ENCODE measurements at places on chromosomes 4 and X.

- no peak for DNase-seq
Observed at GRCh38 chrX:73525928-73526690, 36.9 kb upstream of the CHIC1 start.

GRCh38 chr4:8173492-8174242, 15.1 kb upstream of the ABLIM2 start:
- DNase-seq: no peak

DNA sequence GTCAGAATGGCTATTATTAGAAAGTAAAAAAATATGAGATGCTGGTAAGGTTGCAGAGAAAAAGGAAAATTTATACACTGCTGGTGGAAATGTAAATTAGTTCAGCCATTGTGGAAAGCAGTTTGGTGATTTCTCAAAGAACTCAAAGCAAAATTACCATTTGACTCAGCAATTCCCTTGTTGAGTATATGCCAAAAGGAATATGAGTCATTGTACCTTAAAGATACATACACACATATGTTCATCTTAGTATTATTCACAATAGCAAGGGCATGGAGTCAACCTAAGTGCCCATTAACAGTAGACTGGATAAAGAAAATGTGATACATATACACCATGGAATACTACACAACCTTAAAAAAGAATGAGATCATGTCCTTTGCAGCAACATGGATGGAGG, 148.2 kb downstream of the COMMD8 start:
- no peak for DNase-seq

DNA sequence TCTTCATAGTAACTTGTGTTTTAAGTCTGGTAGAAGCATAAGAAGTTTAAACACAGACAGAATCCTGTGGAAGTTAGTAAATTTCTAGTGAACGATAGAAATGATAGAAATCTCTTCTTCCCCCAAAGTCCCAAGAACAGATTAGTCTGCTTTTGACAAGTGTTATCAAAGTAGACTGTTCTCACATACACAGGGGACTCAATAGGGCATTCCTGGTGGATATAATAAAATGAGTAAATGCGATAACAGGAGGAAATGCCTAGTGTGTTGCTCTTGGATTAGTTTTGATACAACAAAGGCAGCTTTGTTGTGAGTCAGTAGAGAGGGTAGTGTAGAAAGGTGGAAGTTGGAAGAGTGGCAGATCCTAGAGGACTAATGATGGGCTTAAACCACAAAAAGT, 43.5 kb downstream of the CLCN3 start:
- DNase-seq: no peak

DNA sequence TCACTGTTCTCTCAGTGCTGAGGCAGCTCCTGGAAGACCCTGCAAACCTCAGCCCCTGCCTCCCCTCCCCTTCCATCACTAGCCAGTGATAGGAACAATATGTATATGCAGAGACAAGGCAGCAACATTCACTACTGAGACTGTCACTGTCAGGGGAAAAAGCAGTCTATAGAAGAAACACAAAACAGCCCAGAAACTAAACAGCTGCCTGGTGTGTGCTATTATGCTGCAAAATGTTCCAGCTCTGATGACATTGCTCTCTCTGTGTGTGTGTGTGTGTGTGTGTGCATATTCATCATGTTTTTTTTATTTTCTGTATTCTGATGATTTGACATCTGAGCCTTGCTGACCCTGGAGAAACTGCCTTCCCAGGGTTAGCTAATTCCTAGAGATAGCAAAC, 147.2 kb downstream of the SPATA18 start:
- DNase-seq: no peak

DNA sequence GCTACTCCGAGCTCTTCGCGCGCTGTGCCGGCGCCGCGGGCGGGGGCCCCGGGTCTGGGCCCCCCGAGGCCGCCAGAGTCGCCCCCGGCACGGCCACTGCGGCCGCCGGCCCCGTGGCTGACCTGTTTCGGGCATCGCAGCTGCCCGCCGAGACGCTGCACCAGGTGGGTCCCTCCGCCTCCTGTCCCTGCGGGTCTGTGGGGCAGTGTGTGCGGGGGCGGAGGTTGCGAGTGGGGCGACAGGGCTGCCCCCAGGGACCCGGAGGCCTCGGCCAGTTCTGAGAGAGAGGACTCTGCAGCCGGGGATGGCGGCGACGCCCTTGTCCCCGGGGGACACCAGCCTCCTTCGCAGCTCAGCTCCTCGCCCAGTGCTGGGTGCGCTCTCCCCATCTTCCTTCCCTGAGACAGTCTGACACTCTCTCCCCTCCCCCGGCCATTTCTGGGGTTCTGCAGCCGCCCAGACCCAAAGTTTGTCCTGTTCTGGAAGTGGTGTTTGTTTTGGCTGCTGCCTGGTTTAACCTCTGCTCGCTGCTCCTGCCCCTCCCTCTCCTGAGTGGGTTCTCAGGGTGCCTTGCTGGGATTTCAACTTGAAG, 609 bp downstream of the REPS2 start:
- no peak for DNase-seq

DNA sequence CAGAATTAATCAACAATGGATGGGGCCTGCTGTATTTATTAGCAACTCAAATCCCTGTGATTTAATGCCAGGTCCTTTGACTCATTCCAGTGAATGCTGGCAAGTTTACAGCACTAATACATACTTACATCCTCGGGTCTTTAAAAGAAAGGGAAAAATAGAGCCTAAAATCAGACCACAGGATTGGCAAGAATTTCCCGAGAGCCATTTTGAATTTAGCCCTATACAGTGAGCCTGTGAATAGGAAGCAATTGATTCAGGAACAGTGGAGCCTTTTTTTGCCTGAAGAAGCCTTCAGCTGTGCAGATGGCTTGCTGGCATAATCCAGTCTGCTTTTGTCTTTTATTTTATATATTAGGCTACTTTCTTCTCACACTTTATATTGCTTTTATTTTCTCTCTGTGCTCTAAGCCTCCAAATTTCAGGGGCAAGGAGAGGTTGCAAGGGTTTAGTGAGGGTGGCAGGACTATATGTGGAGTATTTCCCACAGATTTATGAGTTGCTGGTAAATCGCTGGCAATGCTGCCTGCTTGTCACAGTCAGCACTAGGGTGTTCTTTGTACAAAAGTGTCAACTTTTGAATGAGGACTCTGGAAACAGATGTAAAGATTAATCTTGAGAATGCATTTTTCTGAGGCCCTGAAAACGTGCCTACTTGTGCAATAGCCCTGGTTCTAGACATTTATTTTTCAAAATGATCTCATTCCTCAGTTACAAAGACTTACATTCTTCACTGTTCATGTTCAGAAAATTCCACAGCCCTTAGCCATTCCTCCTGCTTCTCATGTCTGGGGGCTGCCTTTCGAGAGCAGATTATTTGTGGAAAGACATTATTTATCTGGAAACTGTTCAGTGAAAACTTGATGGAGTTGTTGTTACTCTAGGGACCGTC, 303.5 kb downstream of the SPRY1 start:
- no peak for DNase-seq

DNA sequence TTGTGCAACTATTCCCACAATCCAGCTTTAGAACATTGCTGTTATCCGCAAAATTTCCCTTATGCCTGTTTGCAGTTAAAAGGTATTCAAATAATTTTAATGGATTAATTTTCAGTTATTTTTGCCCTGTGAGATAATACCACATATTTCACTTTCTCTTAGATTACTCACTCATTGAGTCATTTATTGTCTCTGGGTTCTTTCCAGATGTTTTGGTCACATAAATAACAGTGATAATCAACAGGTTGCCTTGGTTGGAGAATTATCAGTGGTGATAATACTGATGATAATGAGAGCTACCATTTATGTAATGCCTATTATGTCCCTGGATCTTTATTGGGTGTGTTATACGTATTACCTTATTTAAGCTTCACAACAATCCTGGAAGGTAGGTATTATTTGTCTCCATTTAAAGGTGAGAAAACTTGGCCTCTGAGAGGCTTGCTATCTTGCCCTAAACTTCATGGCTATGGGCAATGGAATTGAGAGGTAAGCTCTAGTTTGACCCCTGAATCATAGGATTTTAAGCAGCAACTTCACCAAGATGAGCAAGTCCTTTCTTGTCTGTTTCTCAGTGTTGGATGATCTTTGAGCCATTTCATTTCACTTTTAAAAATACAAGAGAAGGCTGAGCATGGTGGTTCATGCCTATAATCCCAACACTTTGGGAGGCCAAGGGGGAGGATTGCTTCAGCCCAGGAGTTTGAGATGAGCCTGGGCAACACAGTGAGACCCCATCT, 87.4 kb downstream of the KIT start:
- no peak for DNase-seq

DNA sequence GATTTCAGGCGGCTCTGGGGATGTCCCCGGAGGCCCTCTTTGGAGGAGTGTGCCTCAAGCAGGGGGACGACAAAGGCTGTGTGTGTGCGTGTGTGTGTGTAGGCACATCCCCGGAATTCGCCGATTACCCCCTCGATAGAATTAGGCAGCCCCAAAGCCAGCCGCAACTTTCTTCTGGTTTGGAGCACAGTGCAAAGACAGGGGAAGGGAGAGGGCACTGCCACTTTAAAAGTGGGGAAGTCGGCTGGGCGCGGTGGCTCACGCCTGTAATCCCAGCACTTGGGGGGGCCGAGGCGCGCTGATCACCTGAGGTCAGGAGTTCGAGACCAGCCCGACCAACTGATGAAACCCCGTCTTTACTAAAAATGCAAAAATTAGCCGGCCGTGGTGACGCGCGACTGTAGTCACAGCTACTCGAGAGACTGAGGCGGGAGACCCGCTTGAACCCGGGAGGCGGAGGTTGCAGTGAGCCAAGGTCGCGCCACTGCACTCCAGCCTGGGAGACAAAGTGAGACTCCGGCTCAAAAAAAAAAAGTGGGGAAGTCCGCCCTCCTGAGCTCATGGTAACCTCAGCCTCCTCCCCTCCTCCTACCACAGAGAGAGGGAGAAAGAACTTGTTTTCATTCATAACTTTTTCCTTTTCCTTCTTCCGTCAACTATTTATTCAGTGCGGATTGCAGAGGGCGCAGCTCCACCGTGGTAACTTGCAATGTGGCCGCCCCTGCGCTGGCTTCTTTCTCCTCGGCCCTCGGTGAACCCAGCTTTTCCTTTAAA, 2.4 kb downstream of the SPRY1 start:
- no peak for DNase-seq

DNA sequence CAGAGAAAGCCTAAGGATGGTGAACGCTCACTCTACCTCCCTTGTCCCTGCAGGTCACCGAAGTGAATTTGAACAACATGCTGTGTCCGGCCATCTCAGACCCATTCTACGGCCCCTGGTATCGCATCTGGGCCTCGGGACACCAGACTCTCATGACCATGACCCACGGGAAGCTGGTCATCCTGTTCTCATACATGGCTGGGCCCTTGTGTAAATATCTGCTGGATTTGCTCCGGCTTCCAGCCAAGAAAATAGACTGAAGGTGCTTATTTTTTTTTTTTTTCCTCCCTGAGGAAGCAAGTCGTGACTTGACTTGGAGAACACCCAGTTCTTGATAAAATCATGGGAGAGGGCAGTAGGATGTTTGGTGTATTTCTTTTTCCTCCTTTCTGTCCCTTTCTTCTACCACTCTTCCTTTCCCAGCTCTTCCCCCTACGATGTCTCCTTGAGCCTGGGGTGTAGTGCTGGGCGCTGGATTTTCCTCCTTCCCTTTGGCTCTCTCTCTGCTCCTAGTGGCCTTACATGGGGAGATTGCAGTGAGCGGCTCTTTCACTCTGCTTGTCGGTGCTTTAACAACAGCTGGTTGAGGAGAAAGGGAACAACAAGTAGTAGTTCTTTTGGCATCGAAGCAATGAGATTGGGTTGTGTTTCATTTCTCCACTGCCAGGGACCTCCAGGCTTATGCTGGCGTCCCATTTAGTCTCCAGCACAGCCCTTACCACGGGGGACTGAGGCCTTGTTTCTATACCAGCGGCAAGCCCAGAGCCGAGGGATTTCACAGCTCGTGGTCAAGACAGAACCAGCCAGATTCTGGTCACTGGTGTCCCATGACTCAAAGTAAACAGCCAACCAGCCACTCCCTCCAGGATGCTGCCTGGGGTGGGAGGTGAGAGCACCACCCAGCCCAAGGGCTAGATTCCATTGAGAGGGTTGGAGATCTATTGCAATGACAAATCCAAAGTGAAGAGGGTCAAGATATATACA, 144.4 kb downstream of the AMMECR1 start:
- DNase-seq: no peak

DNA sequence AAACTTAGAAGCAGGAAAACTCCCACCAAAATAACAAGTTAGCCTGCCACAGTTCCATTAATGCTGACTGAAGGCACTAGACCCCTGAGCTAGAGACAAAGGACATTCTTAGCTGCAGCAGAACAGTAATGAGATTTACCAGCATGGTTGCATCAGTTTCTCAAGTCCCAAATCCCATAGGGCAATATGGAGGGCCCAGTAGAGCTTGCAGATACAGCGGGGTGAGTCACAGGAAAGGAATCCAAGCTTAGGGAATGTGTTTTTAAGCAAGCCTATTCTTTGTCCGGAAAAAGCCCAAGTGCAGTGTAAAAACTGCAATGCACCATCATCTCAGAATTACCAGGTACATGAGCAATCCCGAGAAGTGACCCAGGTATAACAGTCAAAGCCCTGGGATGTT, 51.3 kb upstream of the EXOC1L start:
- DNase-seq: no peak

DNA sequence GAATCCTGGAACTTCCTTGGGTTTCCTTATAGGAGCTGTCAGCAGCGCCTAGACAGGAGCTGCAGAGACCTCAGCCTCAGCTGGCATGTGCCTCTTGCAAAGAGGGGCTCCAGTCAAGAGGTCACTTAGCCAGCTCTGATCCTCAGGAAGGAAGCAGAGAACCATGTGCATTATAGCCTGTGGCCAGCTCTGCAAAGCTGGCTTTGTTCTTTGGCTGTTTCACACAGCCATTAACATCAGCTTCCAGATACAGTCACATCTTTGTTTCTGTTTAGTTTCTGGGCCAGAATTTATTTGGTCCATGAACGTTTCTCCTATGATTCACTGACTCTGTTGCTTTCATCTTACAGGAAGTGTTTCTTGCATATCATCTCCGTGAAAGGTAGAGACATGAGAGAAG, 92.4 kb downstream of the CC2D2A start:
- no peak for DNase-seq

GRCh38 chr4:144633215-144633614, 12.7 kb upstream of the HHIP start:
- DNase-seq: no peak

- no peak for DNase-seq
Observed at GRCh38 chr4:111510535-111510934, 634.7 kb upstream of the FAM241A start.

GRCh38 chr4:186792728-186793366, 69.2 kb upstream of the FAT1 start:
- DNase-seq: no peak

- DNase-seq: no peak
Observed at GRCh38 chr4:185039508-185040273, 21.4 kb downstream of the HELT start.

DNA sequence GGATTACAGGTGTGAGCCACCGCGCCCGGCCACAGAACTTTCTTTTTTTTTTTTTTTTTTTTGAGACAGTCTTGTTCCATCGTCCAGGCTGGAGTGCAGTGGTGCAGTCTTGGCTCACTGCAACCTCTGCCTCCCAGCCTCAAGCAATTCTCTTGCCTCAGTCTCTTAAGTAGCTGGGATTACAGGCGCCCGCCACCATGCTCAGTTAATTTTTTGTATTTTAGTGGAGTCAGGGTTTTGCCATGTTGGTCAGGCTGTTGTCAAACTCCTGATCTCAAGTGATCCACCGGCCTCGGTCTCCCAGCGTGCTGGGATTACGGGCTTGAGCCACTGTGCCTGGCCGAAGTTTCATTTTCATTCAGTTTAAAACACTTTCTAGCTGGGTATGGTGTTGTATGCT, 16.4 kb downstream of the FAM193A start:
- DNase-seq: no peak

- DNase-seq: no peak
Observed at GRCh38 chr4:175087145-175087544, 169.0 kb downstream of the ADAM29 start.

- no peak for DNase-seq
Observed at GRCh38 chr4:1898681-1899080, 27.5 kb downstream of the NSD2 start.

GRCh38 chr4:175929441-175929840, 117.4 kb upstream of the GPM6A start:
- no peak for DNase-seq

Data from stimulated activated CD8-positive, alpha-beta memory T cell treated with anti-CD3 and anti-CD28 coated beads, Interleukin-15, amount 100 ng/mL, for 24 hours (primary cell).